Activated CD4-positive, alpha-beta T cell treated with anti-CD3 and anti-CD28 coated beads, Interleukin-2, amount 10 ng/mL, durations not matched to agents 7 days and 5 days (primary cell): ENCODE measurements at places on chromosomes 6 and 20. TPM values are rescaled to one million over a fixed set of nuclear protein-coding genes. Genes with fewer than 3 reads are reported as not detected.
A peak's percentile ranks its signal among the peaks of the same experiment; 100 is the strongest.

DNA sequence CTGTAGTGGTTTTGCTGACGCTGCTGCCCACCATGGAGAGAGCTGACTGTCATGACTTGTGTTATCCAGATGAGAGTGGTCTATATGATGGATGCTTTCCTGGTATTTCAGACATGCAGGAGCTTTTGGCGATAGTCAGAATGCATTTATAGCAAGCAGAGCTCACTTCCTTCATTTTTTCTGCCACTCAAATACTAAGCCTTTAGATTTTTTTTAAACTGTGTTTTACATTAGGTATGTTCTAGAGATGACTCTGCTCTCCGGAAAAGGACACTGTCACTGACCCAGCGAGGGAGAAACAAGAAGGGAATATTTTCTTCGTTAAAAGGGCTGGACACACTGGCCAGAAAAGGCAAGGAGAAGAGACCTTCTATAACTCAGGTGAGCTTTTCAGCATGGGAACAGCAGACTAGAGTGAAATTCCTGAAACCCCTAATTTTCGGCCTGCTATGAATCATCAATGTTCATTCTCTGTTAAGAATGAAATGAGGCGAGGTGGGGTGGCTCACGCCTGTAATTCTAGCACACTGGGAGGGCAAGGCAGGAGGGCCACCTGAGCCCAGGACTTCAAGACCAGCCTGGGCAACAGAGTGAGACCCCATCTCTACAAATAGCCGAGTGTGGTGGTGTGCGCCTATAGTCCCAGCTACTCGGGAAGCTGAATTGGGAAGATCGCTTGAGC, 98.6 kb upstream of the CLDN20 start:
- H3K27ac ChIP-seq: no peak overlapping the region
- H3K4me3 ChIP-seq: no peak overlapping the region
- H3K27me3 ChIP-seq: no peaks in the 10 kb centered on the region
- no peak for DNase-seq

GRCh38 chr6:134654751-134655150, 295.1 kb downstream of the ALDH8A1 start:
- no peak for DNase-seq
- H3K27me3 ChIP-seq: peaks cover 23% of the 10 kb centered on the region
- no peak overlapping the region for H3K4me3 ChIP-seq
- no peak overlapping the region for H3K27ac ChIP-seq
- no peaks in the 10 kb centered on the region for H3K36me3 ChIP-seq
- H3K4me1 ChIP-seq: no peaks in the 10 kb centered on the region

DNA sequence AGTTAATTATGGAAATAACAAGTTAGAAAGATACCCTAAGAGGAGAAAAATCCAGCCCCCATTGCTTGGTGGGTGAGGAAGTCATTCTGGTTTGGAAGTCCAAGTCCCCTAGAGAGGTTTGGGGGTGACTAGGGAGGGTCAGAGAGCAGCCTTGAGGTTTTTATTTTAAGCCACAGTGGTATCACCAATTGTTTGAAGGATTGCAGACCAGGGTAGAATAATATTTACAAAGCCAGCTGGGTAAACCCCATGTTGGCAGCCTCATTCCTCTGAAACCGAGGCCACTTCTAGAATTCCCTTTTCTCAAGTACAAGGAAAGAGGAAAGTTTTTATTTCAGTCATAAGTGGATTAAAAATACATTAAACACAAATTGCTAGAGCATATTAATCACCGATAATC, 99.7 kb downstream of the TMEM170B start:
- no peaks in the 10 kb centered on the region for H3K36me3 ChIP-seq
- no peaks in the 10 kb centered on the region for H3K27me3 ChIP-seq
- H3K4me1 ChIP-seq: no peaks in the 10 kb centered on the region
- no peak overlapping the region for H3K27ac ChIP-seq
- DNase-seq: no peak

Gene C2
- 0.57 TPM for total RNA-seq

DNA sequence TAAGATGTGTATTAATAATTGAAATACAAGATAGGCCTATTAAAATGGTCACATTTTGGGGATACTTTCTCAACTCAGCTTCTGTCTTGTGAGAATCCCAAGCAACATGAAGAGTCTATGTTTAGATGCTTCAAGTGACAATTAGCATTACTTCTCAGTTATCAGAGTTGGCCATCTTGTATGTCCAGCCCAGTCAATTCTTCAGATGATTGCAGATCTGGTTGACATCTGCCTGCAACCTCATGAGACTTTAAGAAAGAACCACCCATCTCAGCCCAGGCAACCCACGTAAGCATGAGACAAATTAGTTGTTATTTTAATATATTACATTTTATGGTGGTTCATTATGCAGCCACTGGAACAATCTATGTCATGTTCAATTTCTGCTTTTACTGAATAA, 256.5 kb downstream of the TENT5A start:
- DNase-seq: no peak
- H3K27ac ChIP-seq: no peak overlapping the region
- no peaks in the 10 kb centered on the region for H3K36me3 ChIP-seq
- H3K27me3 ChIP-seq: no peaks in the 10 kb centered on the region

DNA sequence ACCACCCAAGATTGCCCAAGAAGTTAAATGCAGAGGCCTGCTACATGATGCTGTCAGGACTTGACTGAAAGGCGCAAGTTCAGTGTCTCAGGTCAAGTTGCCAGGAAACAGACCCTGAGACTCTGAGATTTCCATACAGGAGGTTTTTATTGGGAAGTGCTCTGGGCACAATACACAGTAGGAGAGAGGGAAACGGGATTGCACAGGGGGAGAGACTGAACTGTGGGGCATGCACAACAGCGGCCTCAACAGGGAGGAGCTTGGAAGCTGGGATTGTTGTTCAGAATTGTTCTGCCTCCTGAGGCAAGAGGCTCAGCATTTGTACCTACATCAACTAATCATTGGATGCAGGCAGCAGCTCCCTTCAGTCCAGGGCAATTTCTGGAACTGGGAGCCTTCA, 6.7 kb downstream of the STX11 start:
- DNase-seq: no peak
- peak overlapping the region; percentile 66 for H3K27ac ChIP-seq
- peaks cover 45% of the 10 kb centered on the region for H3K36me3 ChIP-seq
- H3K4me1 ChIP-seq: peaks cover 55% of the 10 kb centered on the region
